ENCODE measurements at places on chromosomes 6 and 20. TPM values are rescaled to one million over a fixed set of nuclear protein-coding genes. Genes with fewer than 3 reads are reported as not detected.
A peak's percentile ranks its signal among the peaks of the same experiment; 100 is the strongest.

ALDH5A1 gene
- total RNA-seq = 6.4 TPM

DNA sequence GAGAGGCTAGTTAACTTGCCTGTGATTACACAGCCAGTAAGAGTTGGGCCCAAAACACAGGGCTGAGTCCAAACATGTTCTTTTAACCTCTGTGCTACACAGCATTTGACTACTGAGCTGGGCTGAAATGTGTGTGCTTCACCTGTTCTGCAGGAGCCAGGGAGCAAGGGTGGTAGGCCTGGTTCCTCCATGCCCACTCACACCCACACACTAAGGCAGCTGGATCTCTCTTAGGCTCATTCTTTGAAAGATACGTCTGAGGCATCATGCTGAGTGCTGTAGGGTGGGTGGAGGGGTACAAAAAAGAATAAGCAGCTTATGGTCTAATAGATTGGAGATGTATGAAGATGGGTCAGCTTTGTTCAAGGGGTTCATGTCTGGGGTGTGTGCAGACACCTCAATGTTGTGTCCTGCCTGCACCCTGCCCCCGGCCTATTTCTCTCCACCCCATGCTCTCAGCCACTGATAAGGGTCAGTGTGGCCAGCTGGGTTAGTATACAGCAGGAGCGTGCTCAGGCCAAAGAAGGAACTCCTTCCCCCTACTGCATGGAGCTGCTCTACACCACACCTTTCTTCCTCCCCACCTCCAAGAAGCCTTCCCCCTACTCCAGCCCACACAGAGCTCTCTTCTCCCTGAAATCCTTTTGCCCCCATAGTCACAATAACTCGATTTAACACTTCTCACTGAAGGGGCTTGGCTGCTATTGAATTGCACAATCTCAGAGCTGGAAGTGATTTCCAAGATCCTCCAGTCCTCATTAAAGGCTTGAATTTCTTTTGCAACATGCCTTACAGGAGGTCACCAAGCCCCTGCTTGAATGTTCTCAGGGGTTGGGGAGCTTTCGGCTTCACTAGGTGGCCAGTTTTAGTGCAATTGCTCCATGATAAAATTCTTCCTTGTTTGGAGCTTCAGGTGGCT, 3.4 kb downstream of the PPP2R5D start:
- H3K27ac ChIP-seq = no peak overlapping the region
- no peak for DNase-seq
- peaks cover 41% of the 10 kb centered on the region for H3K4me1 ChIP-seq

DNA sequence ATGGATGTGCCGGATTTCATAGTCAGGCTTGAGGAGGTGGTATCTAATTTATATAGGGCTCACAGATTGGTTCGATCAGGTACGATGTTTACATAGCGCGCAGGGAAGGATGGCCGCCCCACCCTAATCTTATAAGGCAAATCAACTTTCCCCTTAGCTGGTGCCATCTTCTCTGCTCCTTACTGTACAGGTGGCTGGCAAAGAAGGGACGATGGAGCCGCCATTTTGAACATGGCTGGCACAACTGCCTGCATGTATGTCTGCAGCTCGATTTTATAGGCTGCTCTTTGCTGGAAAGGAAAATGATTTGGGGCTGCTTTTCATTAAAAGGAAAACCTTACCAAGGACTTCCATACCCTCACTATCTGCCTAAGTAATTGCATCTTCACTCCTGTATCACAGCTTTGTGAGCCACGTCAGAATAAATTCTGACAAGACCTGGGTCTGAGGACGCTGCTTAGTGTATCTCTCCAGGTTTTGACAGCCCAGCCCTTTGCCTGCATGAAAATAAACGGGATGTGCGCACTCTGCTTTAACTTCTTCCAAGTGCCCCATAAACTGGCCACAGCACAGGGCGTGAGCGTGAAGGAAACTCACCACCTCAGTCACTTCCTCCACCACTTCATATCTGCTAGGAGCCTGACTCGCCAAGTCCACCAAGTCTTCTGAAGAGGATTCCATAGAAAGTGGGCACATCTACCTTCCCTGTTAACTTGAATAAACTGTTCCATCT, 109.4 kb upstream of the ARMC2 start:
- H3K27me3 ChIP-seq = no peaks in the 10 kb centered on the region
- no peak overlapping the region for H3K27ac ChIP-seq
- peaks cover 4% of the 10 kb centered on the region for H3K4me1 ChIP-seq
- no peak overlapping the region for H3K4me3 ChIP-seq
- DNase-seq = no peak

GRCh38 chr6:5498579-5498899, 237.2 kb downstream of the FARS2 start:
- H3K27ac ChIP-seq = no peak overlapping the region
- no peak for DNase-seq
- no peaks in the 10 kb centered on the region for H3K36me3 ChIP-seq
- no peaks in the 10 kb centered on the region for H3K27me3 ChIP-seq
- H3K4me1 ChIP-seq = peaks cover 25% of the 10 kb centered on the region

GRCh38 chr6:15673666-15674065, 10.8 kb upstream of the DTNBP1 start:
- peak overlapping the region; percentile 83 for H3K27ac ChIP-seq
- H3K4me1 ChIP-seq = peaks cover 45% of the 10 kb centered on the region
- H3K4me3 ChIP-seq = no peak overlapping the region
- H3K27me3 ChIP-seq = no peaks in the 10 kb centered on the region
- no peaks in the 10 kb centered on the region for H3K36me3 ChIP-seq
- no peak for DNase-seq

DNA sequence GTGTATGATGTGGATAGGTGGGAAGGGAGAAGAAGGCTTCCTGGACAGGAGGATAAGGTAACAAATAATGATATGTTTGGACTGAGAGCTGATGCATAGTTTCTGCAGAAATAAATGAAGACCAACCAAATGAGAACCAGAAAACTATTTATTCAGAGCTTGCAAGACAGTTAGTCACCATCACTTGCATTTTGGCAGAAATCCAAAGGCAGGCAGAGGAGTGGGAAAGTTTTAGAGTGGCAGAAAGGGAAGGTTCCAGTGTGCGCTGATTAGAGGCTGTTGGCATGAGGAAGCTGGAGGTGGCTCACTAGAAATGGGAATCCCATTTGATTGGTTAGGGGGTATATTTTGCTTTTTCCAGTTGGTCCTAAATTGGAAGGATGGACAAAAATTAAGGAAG, 13.0 kb upstream of the F13A1 start:
- no peaks in the 10 kb centered on the region for H3K36me3 ChIP-seq
- no peak overlapping the region for H3K4me3 ChIP-seq
- H3K27ac ChIP-seq = no peak overlapping the region
- peaks cover 8% of the 10 kb centered on the region for H3K4me1 ChIP-seq

DNA sequence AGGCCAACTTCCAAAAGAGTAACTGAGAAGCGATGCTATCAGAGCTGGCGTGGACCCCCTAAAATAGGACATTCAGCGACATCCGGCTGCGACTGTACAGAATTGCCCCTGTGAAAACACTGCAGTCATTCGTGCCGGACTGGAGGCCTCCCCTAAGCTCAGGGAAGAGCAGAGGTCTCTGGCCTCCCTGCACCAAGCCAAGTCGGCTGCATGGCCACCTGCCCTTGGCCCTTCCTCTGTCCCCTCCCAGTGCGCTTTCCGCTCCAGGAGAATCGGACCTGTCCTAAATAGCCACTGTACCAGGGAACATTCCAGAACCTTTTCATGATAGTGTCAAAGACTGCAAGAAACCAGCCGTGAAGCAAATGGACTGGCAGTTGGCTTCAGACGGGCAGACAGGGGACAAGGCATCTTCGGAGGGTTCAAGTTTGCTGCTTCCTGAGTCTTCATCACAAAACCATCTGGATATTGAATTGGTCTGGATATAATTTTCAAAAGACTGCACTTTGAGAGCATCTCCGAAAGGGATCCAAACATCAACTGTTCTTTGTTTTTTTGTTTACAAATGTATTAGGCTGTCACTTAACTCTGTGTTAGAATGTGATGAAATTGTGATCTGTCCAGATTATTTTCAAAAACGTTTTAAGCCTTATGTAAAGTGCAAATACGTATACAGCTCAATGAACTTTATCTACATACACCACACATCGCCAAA, 16.5 kb downstream of the SLC2A4RG start:
- H3K27ac ChIP-seq = no peak overlapping the region
- no peaks in the 10 kb centered on the region for H3K4me1 ChIP-seq
- H3K36me3 ChIP-seq = no peaks in the 10 kb centered on the region
- DNase-seq = no peak
- H3K4me3 ChIP-seq = no peak overlapping the region

- H3K4me3 ChIP-seq = no peak overlapping the region
- no peaks in the 10 kb centered on the region for H3K36me3 ChIP-seq
- H3K27ac ChIP-seq = no peak overlapping the region
- no peak for DNase-seq
- no peaks in the 10 kb centered on the region for H3K27me3 ChIP-seq
These were observed 25.3 kb upstream of the HECA start for GRCh38 chr6:139109558-139109957.

ENPP3 gene
- not detected for total RNA-seq

FERMT1 gene
- not detected for total RNA-seq

- no peak for DNase-seq
- H3K4me3 ChIP-seq = no peak overlapping the region
- no peak overlapping the region for H3K27ac ChIP-seq
These were observed 93.0 kb upstream of the MAFB start for GRCh38 chr20:40782043-40782368.

DNA sequence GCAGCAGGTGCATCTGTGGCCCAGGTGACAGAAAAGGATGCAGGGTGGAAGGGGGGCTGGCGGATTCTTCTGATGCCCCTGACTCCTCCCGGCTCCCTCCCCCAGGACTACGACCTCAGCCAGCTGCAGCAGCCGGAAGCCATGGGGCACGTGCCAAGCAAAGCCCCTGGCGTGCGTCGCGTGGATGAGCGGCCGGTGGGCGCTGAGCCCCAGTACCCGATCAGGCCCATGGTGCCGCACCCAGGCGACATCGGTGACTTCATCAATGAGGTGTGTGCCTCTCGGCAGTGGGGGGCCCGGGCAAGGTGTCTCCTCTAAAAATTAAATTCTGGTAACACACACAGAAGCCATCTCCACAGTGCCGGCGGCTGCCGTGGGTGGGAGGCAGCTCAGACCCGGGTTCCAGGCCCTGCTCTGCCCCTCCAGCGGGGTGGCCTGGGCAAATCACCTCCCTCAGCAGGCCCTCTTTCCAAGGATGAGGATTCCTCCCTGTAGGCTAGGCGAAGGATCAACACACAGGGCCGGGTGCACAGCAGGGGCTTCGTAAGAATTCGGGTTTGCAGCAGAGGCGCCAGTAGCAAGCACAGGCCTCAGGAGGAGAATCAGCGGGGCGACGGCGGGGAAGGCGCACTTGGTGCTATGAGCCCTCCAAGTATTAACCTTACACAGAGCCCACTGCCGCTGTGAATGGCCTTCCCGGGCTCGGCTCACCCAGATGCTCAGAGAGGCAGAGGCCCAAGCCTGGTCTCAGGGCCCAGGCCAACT, 131.5 kb downstream of the TAF4 start:
- H3K27me3 ChIP-seq = no peaks in the 10 kb centered on the region
- no peak overlapping the region for H3K4me3 ChIP-seq
- no peaks in the 10 kb centered on the region for H3K36me3 ChIP-seq
- H3K27ac ChIP-seq = no peak overlapping the region

DNA sequence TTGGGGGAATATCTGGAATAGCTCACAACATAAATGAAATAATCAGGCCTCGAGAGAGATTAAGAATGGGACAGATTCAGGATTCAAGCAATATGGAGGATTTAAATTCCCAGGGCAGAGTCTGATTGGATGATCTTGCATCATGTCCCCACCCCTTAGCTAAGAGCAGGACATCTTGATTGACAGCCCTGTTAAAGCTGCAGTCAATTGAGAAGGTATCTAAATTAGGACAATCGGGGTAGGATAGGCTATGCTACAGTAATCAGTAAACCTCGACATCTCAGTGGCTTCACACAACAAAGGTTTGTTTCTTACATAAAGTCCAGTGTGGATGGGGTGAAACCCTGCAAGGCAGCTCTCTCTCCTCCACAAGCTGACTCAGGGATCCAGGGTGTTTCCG, 109.5 kb downstream of the EYA2 start:
- no peak for DNase-seq
- no peak overlapping the region for H3K27ac ChIP-seq
- H3K36me3 ChIP-seq = no peaks in the 10 kb centered on the region
- H3K27me3 ChIP-seq = no peaks in the 10 kb centered on the region

GRCh38 chr6:167907837-167908681, 81.3 kb downstream of the AFDN start:
- no peak for DNase-seq
- H3K4me1 ChIP-seq = no peaks in the 10 kb centered on the region
- no peak overlapping the region for H3K4me3 ChIP-seq
- no peak overlapping the region for H3K27ac ChIP-seq
- H3K36me3 ChIP-seq = no peaks in the 10 kb centered on the region

SLC17A9 gene
- 2.4 TPM for total RNA-seq

NECAB3 gene
- total RNA-seq = 72.3 TPM

C6orf58 gene
- total RNA-seq = not detected

DNA sequence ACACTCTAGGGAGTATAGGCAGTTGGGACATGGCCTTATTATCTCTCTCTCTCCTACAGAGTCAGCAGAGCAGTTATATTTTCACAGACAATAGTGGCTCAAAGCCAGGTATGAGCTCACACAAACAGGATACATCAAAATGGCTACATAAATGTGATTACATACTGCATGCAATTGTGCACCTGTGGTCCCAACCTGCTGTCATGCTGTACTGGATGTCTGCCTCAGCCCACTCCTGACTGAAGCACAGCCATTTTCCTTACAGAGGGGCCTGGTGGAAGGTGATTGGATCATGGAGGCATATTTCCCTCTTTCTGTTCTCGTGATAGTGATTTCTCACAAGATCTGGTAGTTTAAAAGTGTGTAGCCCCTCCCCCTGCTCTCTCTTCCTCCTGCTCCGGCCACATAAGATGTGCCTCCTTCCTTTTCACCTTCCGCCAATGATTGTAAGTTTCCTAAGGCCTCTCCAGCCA, 37.0 kb upstream of the SAMHD1 start:
- no peaks in the 10 kb centered on the region for H3K27me3 ChIP-seq
- DNase-seq = no peak
- no peak overlapping the region for H3K4me3 ChIP-seq
- no peak overlapping the region for H3K27ac ChIP-seq
- no peaks in the 10 kb centered on the region for H3K36me3 ChIP-seq
